Liver (tissue), 10 donors: ENCODE measurements at places on chromosomes 1 and 21.

- H3K36me3 ChIP-seq = no peaks in the 10 kb centered on the region
- H3K4me3 ChIP-seq = no peak overlapping the region
- peaks cover 11% of the 10 kb centered on the region for H3K4me1 ChIP-seq
These were observed 15.8 kb downstream of the THBS3 start for GRCh38 chr1:155191904-155192303.

DNA sequence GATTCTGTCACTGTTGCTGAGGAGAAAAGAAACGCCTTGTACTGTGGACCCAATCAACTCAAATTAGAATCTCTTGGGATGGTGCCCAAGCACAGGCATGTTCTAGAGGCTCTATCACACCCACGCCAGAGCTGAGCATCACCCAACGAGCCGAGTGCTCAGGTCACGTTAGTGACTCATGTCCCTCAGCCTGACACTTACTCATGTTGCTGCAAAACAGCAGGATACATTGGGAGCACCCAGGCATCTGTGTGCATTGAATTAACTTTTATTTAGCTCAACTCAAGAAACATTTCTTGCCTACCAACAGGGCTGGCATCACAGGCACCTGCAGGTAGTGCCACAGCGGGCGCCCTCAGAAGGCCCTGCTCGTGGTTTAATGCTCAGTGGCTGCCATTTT lies 149.8 kb downstream of the ETS2 start:
- H3K27me3 ChIP-seq = no peaks in the 10 kb centered on the region
- no peak overlapping the region for H3K4me3 ChIP-seq
- H3K4me1 ChIP-seq = peaks cover 24% of the 10 kb centered on the region
- no peak overlapping the region for H3K27ac ChIP-seq

GRCh38 chr1:167077128-167077867 lies 12.9 kb downstream of the GPA33 start:
- no peak overlapping the region for H3K4me3 ChIP-seq
- no peak overlapping the region for H3K27ac ChIP-seq
- H3K4me1 ChIP-seq = no peaks in the 10 kb centered on the region

- no peak overlapping the region for H3K4me3 ChIP-seq
- no peak for DNase-seq
- H3K27me3 ChIP-seq = no peaks in the 10 kb centered on the region
- no peak overlapping the region for H3K27ac ChIP-seq
These were observed 69.5 kb upstream of the DESI2 start for GRCh38 chr1:244583358-244583982.

- peaks cover 38% of the 10 kb centered on the region for H3K36me3 ChIP-seq
- H3K27ac ChIP-seq = no peak overlapping the region
- no peaks in the 10 kb centered on the region for H3K27me3 ChIP-seq
- no peak overlapping the region for H3K4me3 ChIP-seq
These were observed 25.1 kb downstream of the CNN3 start for GRCh38 chr1:94901841-94902240.

GRCh38 chr1:222781251-222781650 lies 33.6 kb upstream of the DISP1 start:
- H3K27ac ChIP-seq = no peak overlapping the region
- no peak overlapping the region for H3K4me3 ChIP-seq
- no peak for DNase-seq
- H3K36me3 ChIP-seq = no peaks in the 10 kb centered on the region

DNA sequence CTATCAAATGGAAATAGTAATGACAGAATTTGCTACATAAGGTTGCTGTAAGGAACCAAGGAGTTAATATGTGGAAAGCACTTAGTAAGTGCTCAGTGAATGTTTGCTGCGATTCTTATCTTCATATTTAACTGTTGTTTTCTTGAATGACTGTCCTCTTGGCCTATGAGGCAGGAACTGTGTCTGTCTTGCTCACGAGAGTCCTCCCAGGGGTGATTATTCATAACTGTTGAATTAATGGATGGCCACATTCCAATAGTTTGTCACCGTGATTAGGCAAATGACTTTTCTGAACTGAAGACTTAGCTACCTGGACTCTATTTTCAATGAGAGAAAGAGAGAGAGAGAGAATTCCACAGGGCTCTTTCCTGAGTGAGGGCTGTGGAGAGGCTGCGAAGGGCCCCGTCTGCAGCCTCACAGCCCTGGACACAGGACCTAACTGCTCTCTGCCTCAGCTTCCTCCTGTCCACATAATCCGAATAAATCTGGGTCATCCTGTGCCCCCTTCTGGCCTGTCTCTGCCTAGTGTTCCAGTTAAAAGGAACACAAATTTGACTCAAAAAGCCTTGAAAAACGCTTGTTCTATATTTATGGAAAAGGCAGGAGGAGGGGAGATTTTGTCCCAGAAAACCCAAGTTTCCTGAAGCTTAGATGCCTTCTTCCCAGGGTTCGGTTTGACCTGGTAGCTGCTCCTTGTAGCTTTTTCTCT lies 8.5 kb downstream of the EDN2 start:
- no peaks in the 10 kb centered on the region for H3K36me3 ChIP-seq
- peak overlapping the region; percentile 73 for H3K27ac ChIP-seq
- no peak for DNase-seq
- peaks cover 34% of the 10 kb centered on the region for H3K4me1 ChIP-seq
- no peak overlapping the region for H3K4me3 ChIP-seq
- H3K27me3 ChIP-seq = no peaks in the 10 kb centered on the region

- H3K27me3 ChIP-seq = no peaks in the 10 kb centered on the region
- H3K4me3 ChIP-seq = no peak overlapping the region
- H3K4me1 ChIP-seq = no peaks in the 10 kb centered on the region
- H3K36me3 ChIP-seq = no peaks in the 10 kb centered on the region
These were observed 14.9 kb upstream of the MGST3 start for GRCh38 chr1:165616054-165616612.

- DNase-seq = no peak
- H3K4me3 ChIP-seq = no peak overlapping the region
- H3K36me3 ChIP-seq = peaks cover 5% of the 10 kb centered on the region
- no peaks in the 10 kb centered on the region for H3K27me3 ChIP-seq
These were observed 227.0 kb downstream of the FGGY start for GRCh38 chr1:59523745-59524450.

DNA sequence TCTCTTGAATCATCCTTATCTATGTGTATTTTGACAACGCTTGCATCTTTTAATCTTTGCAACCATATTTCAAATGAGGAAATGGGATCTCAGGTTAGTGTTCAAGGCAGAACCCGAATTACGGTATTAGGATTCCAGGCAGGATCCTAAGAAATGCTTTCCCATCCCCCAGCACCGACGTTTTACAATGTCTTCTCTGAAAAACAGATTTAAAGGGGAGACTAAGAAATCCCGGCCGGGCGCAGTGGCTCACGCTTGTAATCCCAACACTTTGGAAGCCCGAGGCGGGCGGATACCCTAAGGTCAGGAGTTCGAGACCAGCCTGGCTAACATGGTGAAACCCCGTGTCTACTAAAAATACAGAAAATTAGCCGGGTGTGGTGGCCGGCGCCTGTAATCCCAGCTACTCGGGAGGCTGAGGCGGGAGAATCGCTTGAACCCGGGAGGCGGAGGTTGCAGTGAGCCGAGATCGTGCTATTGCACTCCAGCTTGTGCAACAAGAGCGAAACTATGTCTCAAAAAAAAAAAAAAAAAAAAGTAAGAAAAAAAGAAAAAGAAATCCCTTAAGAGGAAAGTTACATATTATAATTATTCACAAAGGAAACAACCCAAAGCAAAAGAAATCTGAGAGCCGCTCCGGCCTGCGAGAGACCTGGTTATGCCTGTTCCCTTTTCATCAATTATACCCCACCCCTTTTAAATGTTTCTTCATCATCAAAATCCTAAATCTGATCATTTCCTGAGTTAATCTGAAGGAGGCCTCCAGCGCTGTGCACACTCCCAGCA lies 801 bp upstream of the GORAB start:
- H3K36me3 ChIP-seq = no peaks in the 10 kb centered on the region
- H3K4me3 ChIP-seq = peak overlapping the region; percentile 72
- peaks cover 12% of the 10 kb centered on the region for H3K4me1 ChIP-seq
- no peaks in the 10 kb centered on the region for H3K27me3 ChIP-seq

GRCh38 chr1:84598846-84599741 lies 24.9 kb upstream of the CTBS start:
- no peaks in the 10 kb centered on the region for H3K36me3 ChIP-seq
- no peaks in the 10 kb centered on the region for H3K27me3 ChIP-seq
- H3K4me1 ChIP-seq = no peaks in the 10 kb centered on the region
- H3K27ac ChIP-seq = no peak overlapping the region
- H3K4me3 ChIP-seq = no peak overlapping the region

- H3K4me3 ChIP-seq = no peak overlapping the region
- H3K36me3 ChIP-seq = no peaks in the 10 kb centered on the region
- no peak for DNase-seq
- no peaks in the 10 kb centered on the region for H3K27me3 ChIP-seq
- no peak overlapping the region for H3K27ac ChIP-seq
These were observed 6.8 kb upstream of the RXRG start for GRCh38 chr1:165451691-165452090.

- no peak overlapping the region for H3K4me3 ChIP-seq
- H3K27ac ChIP-seq = no peak overlapping the region
- no peaks in the 10 kb centered on the region for H3K36me3 ChIP-seq
These were observed 25.7 kb downstream of the SPOCD1 start for GRCh38 chr1:31790140-31790539.

- H3K27ac ChIP-seq = no peak overlapping the region
- no peaks in the 10 kb centered on the region for H3K36me3 ChIP-seq
- H3K4me3 ChIP-seq = no peak overlapping the region
- DNase-seq = no peak
- no peaks in the 10 kb centered on the region for H3K27me3 ChIP-seq
These were observed 3.1 kb downstream of the PADI1 start for GRCh38 chr1:17207966-17208418.

DNA sequence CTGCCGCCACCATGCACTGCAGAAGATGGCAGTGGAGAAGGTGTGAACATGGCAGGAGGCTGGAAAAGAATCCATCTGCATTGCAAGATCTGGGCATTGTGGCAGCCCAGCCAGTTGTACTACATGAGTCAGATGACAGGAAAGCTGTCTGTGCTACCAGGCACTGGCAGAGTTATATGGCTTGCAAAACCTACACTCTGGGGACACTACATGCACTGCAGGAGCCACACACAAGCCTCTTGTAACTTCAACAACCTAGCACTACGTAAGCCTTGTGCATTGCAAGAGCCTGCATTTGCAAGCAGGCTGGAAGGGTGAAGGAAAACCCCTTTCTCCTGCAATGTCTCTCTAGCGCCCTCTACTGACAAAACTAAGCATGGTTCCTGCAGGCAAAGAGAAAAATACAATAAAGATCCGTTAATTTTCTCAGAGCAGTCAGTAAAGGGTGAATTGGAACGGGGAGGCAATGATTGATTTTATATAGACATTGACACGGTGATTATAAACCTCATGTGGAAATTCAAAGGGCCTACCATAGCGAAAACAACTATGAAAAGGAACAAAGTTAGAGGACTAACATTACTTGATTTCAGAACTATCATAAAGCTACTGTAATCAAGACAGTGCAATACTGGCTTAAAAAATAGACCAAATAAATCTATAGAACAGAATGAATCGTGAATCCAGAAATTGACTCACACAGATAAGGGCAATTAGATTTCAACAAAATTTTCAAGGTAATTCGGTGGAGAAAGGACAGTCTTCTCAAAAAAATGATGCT lies 26.2 kb upstream of the DYNLT5 start:
- H3K4me1 ChIP-seq = no peaks in the 10 kb centered on the region
- no peak overlapping the region for H3K4me3 ChIP-seq
- no peaks in the 10 kb centered on the region for H3K27me3 ChIP-seq
- H3K27ac ChIP-seq = no peak overlapping the region

DNA sequence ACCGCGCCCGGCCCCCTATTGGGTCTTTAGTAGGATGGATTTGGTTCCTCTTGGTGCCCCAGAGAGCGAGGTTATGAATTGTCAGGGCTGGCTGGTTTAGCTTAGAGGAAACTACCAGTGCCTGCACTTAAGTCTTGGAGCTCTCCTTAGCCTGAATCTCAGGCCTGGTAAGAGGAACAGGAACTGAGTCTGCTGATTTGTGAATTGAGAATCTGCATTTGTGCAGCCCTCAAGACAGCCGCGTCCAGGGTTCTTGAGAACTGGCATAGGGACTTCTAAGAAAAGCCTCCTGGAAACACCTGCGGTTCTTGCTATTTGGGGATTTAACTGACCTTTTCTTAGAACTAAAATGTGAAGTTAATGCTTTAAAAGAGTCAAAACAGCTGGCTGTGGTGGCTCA lies 1.7 kb downstream of the NECAP2 start:
- DNase-seq = no peak

GRCh38 chr1:197320991-197321531 lies 53.0 kb downstream of the CRB1 start:
- no peak overlapping the region for H3K27ac ChIP-seq
- no peaks in the 10 kb centered on the region for H3K27me3 ChIP-seq
- DNase-seq = no peak
- H3K36me3 ChIP-seq = no peaks in the 10 kb centered on the region

DNA sequence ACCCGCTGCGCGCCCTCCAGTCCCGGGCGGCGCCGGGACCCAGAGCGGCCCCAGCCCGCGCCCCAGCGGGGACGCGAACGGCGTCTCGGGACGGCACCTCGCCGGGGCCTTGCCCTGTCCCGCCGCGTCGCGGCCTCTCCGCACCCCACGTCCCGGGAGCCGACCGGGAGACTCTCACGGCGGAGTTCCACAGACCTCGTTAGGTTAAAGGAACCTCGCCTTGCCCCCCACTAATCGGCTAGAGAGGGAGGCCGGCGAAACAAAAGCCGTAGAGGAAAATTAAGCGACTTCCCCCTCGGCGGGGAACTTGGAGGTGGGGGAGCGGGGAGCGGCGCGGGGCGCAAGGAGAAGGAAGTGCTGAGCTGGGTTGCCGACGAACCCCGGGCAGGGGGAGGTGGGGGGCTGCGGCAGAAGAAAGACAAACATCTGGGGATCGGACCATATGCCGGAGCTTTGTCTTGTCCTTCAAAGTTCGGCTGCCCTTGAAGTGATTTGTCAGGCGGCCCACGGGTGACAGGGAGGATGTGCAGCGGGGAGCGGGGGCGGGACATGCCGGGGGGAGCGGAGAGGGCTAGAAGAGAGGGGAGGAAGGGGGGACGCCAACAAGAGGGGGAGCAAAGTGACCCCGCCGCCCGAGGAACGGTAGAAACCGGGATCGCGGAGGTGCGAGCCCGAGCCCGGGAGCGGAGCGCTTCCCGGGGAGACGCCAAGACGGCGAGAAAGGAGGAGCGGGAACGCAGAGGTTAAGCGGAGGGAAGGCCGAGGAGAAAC lies 120.0 kb upstream of the RRP15 start:
- no peak overlapping the region for H3K27ac ChIP-seq
- H3K27me3 ChIP-seq = peaks cover 21% of the 10 kb centered on the region
- H3K4me1 ChIP-seq = peaks cover 20% of the 10 kb centered on the region
- peak overlapping the region; percentile 23 for H3K4me3 ChIP-seq
- no peaks in the 10 kb centered on the region for H3K36me3 ChIP-seq
- no peak for DNase-seq

DNA sequence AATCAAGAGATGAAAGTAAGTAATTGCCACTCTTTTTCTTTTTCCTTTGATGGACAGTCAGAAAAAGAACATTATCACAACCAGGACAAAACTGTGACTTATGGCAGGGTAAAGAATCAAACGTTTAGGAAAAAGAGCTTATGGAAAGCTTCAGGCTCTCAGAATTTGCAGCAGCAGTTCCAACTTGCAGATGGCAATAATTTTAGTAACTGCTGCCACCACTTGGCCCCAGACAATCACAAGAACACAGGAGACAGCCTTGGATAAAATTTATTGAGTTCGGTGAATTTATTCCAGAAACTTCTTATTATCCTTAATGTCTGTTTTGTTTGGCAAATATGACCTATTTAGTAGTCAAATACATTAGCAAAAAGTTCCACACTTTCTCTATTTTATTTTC lies 804.4 kb downstream of the BRINP3 start:
- H3K36me3 ChIP-seq = no peaks in the 10 kb centered on the region
- no peak overlapping the region for H3K4me3 ChIP-seq
- DNase-seq = no peak
- H3K27ac ChIP-seq = no peak overlapping the region
- no peaks in the 10 kb centered on the region for H3K4me1 ChIP-seq
